Gastrocnemius medialis (tissue), 4 donors: ENCODE measurements at places on chromosomes 12 and 14. TPM values are rescaled to one million over a fixed set of nuclear protein-coding genes. Genes with fewer than 3 reads are reported as not detected.

Gene ITGA5
- total RNA-seq, result 32.3 TPM

Gene PPM1H
- total RNA-seq, result 0.98 TPM

Gene EPYC
- total RNA-seq, result not detected

Gene MUCL1
- total RNA-seq, result not detected

Gene CD163
- 47.8 TPM for total RNA-seq

DNA sequence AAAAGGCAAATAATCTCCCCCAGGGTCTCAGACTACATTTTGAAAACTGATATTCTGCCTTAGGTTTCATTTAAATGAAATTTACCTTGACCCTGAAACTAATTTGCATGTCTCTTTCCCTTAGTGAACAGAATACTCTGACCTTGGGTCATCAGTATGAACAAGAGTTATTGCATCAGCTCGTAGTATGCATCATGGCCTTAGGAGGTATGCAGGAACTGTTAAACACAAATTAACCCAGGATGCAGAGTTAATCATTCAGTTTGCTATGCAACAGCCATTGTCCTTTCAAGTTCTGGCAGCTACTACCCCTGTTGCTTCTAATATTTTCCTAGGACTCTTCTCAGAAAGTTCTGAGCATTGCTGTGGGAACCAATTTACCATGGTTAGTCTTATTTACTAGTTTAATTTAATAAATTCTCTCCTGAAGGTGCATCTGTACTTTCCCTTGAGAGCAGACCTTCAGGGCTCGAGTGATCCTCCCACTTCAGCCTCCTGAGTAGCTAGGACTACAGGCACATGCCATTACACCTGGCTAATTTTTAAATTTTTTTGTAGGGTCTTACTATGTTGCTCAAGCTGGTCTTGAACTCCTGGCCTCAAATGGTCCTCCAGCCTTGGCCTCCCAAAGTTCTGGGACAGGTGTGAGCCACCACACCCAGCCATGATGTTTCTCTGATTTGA, 126.7 kb downstream of the TTC6 start:
- no peaks in the 10 kb centered on the region for H3K36me3 ChIP-seq
- H3K27me3 ChIP-seq, result no peaks in the 10 kb centered on the region
- no peak overlapping the region for H3K4me3 ChIP-seq

DNA sequence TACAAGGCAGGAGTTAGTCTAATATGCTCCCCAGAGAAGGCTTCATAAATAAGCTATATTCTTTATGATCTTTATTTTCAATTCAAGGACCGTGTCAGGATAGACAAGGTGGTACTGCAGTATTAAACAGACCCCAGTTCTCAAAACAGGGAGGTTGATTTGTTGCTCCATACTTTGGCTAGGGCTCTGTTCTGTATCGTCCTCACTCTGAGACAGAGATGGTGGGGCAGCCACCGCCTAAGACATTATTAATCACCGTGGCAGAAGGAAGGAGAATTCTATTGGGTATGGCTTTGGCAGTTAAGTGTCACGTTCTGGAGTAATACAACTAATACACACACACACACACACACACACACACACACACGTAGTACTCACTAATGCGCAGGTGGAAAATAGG, 117.0 kb upstream of the SLCO1C1 start:
- no peaks in the 10 kb centered on the region for H3K36me3 ChIP-seq
- no peaks in the 10 kb centered on the region for H3K4me1 ChIP-seq
- no peak overlapping the region for H3K4me3 ChIP-seq

DNA sequence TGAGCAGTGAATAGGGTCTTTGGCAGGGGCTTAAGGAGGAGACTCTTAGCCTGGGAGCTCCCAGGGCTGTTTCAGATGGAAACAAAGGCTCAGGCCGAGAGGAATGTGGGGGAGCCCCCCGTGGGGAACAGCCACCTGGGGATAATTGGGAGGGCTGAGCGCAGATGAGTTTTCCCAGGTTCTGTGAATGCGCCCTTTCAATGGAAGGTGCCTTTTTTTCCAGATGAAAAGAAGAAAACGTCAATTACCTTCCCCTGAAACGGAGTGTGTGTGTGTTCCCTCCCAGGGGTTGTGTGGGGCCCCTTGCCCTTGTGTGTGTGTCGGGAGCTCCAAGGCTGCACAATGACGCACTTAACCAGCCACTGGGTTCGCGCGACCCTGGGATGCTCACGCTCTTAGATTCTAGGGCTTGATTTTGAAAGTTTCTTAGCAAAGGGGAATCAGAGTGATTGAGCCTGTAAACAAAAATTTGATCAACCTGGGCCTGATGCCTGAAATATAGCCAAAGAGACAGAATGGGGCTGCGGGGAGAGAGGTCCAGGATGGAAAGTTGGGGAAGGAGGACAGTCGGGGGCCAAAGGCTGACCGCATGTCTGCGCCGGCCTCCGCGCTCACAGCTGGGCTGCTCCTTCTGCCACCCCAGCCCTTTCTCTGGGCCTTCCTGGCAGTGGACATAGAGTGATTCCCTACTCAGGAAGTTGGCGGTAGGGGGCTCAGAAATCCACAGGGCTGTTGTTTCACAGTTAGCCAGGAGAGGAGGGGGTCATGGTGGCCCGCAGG, 14.6 kb downstream of the MEG3 start:
- DNase-seq, result no peak
- no peak overlapping the region for H3K27ac ChIP-seq
- H3K27me3 ChIP-seq, result no peaks in the 10 kb centered on the region
- no peaks in the 10 kb centered on the region for H3K36me3 ChIP-seq
- H3K4me1 ChIP-seq, result no peaks in the 10 kb centered on the region

- H3K36me3 ChIP-seq, result no peaks in the 10 kb centered on the region
- H3K27ac ChIP-seq, result no peak overlapping the region
- peaks cover 5% of the 10 kb centered on the region for H3K4me1 ChIP-seq
- no peaks in the 10 kb centered on the region for H3K27me3 ChIP-seq
Observed at GRCh38 chr14:56202256-56202655, 84.0 kb downstream of the PELI2 start.

DNA sequence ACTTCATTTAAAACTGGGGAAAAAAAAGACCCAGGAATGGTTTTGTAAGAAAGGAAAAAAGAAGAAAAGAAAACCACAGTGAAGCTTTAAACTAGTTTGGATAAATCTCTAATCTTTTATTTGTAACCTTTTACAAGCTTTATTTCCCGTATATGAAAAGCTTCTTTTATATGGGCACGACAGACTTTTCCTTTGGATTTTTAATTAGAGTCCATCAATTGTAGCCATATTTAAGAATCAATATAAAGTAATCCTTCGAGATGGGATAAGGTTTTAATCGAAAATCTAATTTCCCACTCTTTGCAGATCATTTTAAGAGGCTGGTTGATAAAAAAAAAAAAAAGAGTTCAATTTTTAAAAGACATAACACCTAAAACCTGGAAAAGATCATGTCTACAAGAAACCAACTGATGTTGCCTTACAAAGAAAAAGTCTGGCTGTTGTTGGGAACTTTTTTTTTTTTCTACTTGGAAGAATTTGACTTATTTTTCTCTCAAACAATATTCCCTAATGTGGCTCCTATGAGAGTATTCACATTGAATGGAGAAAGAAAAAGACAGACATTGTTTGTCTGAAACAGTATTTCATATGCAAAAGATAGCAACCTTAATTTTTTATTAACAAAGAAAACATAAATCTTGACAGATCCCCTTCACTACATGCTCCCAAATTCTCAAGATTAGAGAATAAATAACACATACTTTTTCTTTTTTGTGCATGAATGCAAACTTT, 4.9 kb upstream of the OTX2 start:
- no peaks in the 10 kb centered on the region for H3K36me3 ChIP-seq
- no peak overlapping the region for H3K4me3 ChIP-seq

GRCh38 chr12:123548107-123548506, 14.6 kb upstream of the RILPL1 start:
- no peak overlapping the region for H3K4me3 ChIP-seq
- DNase-seq, result no peak
- no peaks in the 10 kb centered on the region for H3K27me3 ChIP-seq
- no peaks in the 10 kb centered on the region for H3K36me3 ChIP-seq
- no peak overlapping the region for H3K27ac ChIP-seq
- no peaks in the 10 kb centered on the region for H3K4me1 ChIP-seq

- DNase-seq, result no peak
- H3K27me3 ChIP-seq, result no peaks in the 10 kb centered on the region
- H3K27ac ChIP-seq, result no peak overlapping the region
- no peak overlapping the region for H3K4me3 ChIP-seq
- H3K4me1 ChIP-seq, result no peaks in the 10 kb centered on the region
Observed at GRCh38 chr12:31001581-31002360, 71.9 kb upstream of the DDX11 start.

- H3K4me1 ChIP-seq, result no peaks in the 10 kb centered on the region
- no peak overlapping the region for H3K27ac ChIP-seq
- peaks cover 4% of the 10 kb centered on the region for H3K36me3 ChIP-seq
- no peak for DNase-seq
- no peak overlapping the region for H3K4me3 ChIP-seq
- H3K27me3 ChIP-seq, result no peaks in the 10 kb centered on the region
Observed at GRCh38 chr14:34966413-34966812, 16.4 kb upstream of the SRP54 start.

- no peak overlapping the region for H3K4me3 ChIP-seq
- no peak overlapping the region for H3K27ac ChIP-seq
- H3K36me3 ChIP-seq, result no peaks in the 10 kb centered on the region
- DNase-seq, result no peak
Observed at GRCh38 chr14:88069677-88070076, 64.7 kb downstream of the GPR65 start.

GRCh38 chr12:20044846-20045245, 323.5 kb upstream of the PDE3A start:
- no peaks in the 10 kb centered on the region for H3K27me3 ChIP-seq
- no peaks in the 10 kb centered on the region for H3K36me3 ChIP-seq
- DNase-seq, result no peak

DNA sequence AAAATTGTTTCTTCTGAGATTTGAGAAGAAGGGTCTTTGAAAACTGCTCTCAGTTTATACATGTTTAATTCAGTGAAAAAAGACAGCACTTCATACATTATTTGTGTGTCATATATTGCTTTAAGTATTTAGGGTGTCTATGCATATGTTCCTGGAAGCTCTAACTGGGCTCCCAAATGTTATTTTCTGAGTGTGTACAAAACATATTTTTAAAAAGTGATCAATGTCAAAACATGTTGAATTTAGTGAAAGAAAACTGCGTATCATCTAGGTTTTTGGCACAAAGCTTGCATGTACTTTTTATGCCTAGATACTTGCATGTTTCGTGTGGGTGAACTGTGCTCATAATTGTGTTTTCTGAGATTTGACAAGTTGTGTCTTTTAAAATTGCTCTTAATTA, 81.6 kb downstream of the ASCL4 start:
- no peaks in the 10 kb centered on the region for H3K36me3 ChIP-seq
- H3K4me1 ChIP-seq, result no peaks in the 10 kb centered on the region
- H3K4me3 ChIP-seq, result no peak overlapping the region
- H3K27ac ChIP-seq, result no peak overlapping the region

DNA sequence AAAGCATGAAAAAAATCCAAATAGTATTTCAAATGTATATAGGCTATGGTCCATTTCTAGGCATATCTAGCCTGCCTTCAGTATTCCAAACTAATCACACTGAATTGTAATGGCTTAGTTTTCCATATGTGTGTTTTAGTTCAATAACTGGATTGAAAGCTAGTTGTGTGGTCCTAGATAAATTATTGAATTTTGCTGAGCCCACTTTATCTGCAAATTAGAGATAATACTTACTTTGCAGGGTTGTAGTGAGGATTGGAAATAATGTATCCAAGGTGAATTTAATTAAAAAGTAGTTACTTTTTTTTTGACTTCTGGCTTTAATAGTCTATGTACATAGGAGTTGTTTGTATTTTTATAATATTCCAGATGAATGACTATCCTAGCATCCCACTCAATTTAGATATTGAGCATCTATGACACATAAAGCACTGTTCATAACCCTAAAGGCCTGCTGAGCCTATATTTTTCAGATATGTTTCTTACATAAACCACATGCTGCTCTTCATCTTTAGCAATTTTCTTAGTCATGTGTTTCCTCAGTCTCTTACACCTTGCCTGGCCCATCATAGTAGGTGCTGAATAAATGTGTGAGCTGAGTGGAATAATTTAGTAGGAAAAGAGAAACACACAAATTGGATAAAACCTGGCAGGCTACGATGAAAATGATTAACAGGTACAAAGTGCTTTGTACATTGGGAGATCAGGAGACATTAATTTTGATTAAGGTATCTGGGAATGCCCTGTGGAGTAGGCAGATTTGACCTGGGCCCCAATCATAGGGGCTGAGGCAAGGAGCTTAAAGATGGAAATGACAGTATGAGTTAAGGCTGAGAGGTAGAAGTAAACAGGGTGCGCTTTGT, 1.1 kb upstream of the ATP23 start:
- no peaks in the 10 kb centered on the region for H3K27me3 ChIP-seq
- H3K4me3 ChIP-seq, result peak overlapping the region; percentile 78
- peaks cover 21% of the 10 kb centered on the region for H3K4me1 ChIP-seq
- H3K36me3 ChIP-seq, result no peaks in the 10 kb centered on the region
- peak overlapping the region; percentile 91 for H3K27ac ChIP-seq
- DNase-seq, result no peak

DNA sequence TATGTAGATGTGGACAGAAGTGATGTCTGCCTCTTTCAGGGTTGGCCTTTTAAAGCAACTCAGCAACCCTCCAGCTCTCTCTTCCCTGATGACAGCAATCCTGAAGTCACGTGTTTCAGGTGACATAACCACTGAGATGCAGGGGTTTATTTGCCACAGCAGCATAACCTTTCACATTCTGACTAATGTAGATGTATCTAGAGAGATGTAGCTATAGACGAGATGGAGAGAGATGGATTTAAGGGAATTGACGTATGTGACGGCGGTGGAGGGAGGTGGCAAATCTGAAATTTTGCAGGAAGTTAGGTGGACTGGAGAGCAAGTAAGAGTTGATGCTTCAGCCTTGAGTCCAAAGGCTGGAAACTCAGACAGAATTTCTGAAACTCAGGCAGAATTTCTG, 126.0 kb downstream of the ZFP36L1 start:
- peaks cover 55% of the 10 kb centered on the region for H3K4me1 ChIP-seq
- no peak for DNase-seq
- H3K27ac ChIP-seq, result peak overlapping the region; percentile 57

DNA sequence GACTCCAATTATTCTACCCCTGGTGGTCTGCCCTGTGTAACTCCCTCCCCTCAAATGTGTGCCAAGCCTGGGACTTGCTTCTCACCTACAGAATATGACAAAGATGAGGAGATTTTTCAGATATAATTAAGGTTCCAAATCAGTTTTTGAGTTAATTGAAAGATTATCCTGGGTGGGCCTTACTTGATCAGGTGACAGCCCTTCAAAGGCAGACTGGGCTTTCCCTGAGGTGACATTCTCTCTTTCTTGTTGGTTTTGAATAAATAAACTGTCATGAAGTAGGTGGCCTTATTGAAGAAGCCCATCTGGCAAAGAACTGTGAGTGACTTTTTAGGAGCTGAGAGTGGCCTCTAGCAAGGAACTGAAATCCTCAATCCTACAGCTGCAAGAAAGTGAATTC, 106.0 kb downstream of the BRMS1L start:
- H3K4me3 ChIP-seq, result no peak overlapping the region
- no peaks in the 10 kb centered on the region for H3K36me3 ChIP-seq
- DNase-seq, result no peak
- H3K27ac ChIP-seq, result no peak overlapping the region
- H3K4me1 ChIP-seq, result no peaks in the 10 kb centered on the region

DNA sequence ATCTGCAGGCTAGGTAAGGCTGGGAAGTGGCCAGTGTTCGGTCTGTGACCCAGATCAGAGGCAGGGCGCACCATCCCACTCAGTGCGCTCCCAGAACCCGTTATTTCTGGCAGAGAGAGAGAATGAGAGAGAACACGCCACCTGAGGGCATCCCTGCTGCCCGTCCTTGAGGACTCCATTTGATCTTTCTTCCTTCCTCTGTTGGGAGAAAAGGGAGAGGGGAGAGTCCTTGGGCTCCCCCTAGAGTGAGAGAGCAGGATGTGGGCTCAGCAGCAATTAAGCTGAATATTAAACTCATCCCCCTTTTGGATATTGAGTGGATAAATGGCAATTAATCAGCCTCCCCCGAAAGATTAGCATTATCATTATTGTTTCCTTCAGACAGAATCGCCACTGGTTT, 70.6 kb downstream of the IFT43 start:
- no peaks in the 10 kb centered on the region for H3K27me3 ChIP-seq
- no peak overlapping the region for H3K4me3 ChIP-seq
- no peak for DNase-seq
- H3K36me3 ChIP-seq, result peaks cover 9% of the 10 kb centered on the region
- no peak overlapping the region for H3K27ac ChIP-seq
